ENCODE measurements at places on chromosomes 7 and 10.

DNA sequence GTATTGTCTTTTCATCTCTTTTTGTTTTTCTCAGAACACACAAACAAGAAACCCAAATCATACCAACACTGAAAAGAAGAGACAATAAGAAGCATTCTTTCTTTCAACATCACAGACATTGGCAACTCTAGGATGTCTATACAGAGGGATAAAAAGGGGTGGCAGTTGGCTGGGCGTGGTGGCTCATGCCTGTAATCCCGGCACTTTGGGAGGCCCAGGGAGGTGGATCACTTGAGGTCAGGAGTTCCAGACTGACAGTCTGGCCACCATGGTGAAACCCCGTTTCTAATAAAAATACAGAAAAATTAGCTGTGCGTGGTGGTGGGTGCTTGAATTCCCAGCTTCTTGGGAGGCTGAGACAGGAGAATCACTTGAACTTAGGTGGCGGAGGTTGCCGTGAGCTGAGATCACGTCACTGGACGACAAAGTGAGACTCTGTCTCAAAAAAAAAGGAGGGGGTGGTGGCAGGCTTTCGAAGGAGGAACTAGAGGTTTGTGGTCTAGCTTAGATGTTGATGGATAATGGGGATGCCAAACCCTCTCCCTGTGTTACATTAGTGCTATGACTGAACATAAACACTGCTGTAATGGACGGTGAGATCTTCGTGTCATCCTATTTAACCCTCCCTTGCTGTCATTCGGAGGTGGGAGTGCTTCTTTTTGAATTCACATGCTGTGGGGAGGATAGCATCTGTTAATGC, 9.4 kb downstream of the CNNM2 start:
- no peak for DNase-seq

GRCh38 chr10:126729314-126729870, 58.9 kb upstream of the C10orf90 start:
- DNase-seq: no peak

DNA sequence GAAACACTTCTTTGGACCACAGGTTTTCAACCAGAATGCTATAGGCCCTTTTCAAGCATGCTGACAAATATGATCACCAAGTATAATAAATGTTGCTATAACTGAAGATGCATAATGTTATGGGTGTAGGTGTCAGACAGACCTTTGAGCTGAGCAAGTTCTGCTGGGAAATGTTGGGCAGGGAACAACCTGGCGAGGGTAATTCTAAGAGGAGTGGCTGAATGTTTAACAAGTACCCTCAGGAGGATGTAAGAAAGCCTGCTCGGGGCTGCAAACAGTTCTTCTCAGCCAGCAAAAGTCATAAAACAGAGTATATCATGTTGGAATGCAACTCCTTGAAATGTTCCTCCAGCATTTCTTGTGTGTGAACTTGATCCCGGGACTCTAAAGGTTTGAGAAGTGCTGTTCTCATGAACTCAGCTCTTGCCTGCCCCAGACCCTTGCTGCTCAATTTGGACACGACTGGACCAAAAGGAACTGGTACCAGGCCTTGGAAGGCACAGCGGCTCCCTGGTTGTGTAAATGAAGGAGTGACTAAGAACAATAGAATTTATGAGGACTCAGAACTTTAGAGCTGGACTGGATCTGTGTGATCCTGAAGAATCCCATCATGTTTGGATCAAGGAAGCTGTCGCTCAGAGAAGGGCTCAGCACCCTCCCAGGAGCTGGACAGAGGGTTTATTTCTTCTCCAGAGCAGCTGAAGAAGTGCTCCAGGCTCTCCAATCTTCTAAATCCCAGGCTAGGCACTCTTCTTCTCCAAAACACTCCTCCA, 143.2 kb upstream of the ANK3 start:
- DNase-seq: no peak

GRCh38 chr7:50376056-50376820, 71.7 kb downstream of the IKZF1 start:
- no peak for DNase-seq

DNA sequence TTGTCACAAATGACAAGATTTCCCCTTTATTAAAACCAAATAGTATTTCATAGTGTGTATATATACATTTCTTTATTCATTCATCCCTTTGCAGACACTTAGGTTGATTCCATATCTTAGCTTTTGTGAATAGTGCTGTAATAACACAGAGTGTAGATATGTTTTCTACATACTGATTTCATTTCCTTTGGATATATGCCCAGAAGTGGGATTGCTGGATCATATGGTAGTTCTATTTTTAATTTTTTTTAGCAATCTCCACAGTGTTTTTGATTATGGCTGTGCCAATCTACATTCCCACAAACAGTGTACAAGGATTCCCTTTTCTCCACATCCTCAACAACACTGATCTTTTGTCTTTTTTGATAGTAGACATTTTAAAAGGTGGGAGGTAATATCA, 46.4 kb downstream of the CSTF2T start:
- no peak for DNase-seq

DNA sequence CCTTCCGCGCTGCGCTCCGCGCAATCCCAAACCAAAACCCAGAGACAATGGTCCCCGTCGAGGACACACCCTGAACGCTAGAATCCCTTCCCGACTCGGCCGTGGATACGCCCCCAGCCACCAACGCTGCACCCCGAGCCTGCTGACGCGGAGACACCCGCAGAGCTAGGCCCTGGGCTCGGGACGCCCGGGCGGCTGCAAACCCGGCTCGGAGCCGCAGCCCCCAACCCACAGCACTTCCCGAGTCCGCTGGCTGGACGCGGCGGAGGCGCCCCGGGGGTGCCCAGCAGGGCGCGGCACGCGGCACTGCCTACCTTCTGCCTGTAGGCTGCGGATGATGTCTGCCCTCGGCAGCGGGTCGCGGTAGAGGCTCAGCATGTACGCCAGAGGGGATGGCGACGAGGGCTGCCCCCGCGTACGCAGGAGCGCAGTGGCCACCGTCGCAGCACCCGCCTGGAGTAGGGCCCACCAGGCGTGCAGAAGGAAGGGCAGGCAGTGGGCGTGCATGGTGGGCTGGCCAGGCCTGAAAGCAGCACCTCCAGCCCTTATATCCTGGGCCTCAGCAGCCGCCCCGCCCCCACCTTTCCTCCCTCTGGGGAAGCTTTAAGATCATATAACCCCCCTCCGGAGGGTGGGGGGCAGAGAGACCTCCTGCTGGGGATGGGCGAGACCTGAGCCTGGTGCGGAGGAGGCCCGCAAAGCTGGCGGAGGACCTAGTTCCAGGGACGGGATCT, at the start of gene NODAL:
NODAL (minus strand) TSS at position 521 of the 734 bp plus-strand sequence; CDS start at position 507, 14 bp downstream.
- DNase-seq: no peak

DNA sequence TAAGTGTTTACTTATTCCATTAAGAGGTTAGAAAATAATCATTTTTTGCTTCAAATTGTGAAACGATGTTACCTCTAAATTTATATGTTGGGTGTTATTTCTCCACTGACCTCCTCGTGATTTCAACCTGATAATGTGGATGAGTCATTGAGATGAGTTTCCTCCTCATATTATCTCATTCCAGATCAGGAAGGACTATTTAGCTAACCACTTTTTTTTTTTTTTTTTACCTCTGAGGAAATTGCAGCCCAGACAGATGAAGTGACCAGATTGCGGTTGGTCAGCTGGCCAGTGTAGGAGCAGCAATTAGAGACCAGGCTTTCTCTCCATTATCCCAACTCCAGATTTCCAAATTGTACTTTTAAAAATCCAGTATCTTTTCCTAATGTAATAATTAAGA, 248.7 kb downstream of the FZD1 start:
- DNase-seq: no peak

GRCh38 chr7:2983586-2983985, 60.1 kb downstream of the CARD11 start:
- no peak for DNase-seq

- DNase-seq: no peak
Measured at GRCh38 chr7:131904760-131905327, 348.4 kb upstream of the PODXL start.

GRCh38 chr7:130721486-130722277, 12.3 kb downstream of the KLF14 start:
- DNase-seq: no peak

- no peak for DNase-seq
Measured at GRCh38 chr7:64880322-64881297, 22.5 kb upstream of the ZNF273 start.
